Lower leg skin (tissue), 4 donors: ENCODE measurements at places on chromosomes 1 and 21.
A peak's percentile ranks its signal among the peaks of the same experiment; 100 is the strongest.

GRCh38 chr1:233865902-233866301 is 38.6 kb upstream of the SLC35F3 start:
- DNase-seq: no peak

DNA sequence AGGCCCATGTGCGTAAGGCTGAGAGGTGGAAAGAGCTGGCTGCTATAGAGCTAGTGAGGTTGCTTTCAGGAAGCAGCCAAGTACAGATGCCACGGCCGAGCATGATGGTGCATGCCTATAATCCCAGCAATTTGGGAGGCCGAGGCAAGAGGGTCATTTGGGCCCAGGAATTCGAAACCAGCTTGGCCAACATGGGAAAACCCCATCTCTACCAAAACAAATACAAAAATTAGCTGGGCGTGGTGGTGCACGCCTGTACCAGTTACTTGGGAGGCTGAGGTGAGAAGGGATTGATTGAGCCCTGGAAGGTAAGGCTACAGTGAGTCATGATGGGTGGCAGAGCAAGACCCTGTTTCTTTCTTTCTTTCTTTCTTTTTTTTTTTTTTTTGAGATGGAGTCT is 2.7 kb downstream of the CCDC24 start:
- DNase-seq: no peak

GRCh38 chr1:153697191-153698019 is 18.9 kb downstream of the NPR1 start:
- no peak for DNase-seq

- no peak for DNase-seq
These were observed 53.9 kb upstream of the AKT3 start for GRCh38 chr1:243903895-243904294.

GRCh38 chr1:226806988-226807387 is 63.4 kb upstream of the PSEN2 start:
- DNase-seq: no peak

DNA sequence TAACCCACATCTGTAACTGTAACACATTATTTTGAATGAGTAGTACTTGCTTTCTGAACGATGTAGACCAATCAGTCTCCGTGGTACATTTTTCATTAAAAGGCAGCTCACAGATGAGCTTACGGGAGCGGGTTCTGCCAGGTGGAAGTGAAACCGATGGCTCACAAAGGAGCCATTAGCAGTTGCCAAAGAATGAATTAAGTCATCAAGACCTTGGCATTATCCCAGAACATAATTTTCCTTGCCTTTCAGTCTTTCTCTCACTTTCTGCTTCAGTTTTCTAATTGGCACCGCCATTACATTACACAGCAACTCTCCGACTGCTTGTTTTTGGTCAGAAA is 33.5 kb upstream of the UTS2 start:
- no peak for DNase-seq

GRCh38 chr21:45542667-45543370 is 579 bp upstream of the SLC19A1 start:
- peak; percentile 85 for DNase-seq

- DNase-seq: no peak
These were observed 6.9 kb downstream of the CAMK1G start for GRCh38 chr1:209590405-209590804.

DNA sequence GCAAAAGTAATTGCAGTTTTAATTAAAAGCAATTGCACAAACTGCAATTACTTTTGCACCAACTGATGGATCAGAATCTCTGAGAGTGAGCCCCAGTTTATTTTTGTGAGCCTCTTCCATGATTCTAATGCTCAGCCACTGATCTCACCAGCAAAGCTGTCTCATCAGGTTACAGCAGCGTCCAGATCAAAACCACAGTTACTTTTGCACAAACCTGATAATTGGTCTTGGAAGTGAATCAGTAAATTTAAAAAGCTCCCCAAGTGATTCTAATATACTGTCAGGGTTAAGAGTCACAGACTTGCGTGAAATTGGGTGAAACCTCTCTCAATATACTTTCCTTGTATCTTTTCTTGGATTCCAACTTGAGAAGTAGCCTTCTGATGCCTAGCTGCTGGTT is 13.5 kb upstream of the CR2 start:
- DNase-seq: no peak

GRCh38 chr1:35661474-35661795 is 20.1 kb upstream of the PSMB2 start:
- no peak for DNase-seq

GRCh38 chr1:156114919-156115513 is 505 bp downstream of the LMNA start:
- DNase-seq: no peak

- DNase-seq: no peak
These were observed 80.0 kb downstream of the USP25 start for GRCh38 chr21:15809818-15810217.

DNA sequence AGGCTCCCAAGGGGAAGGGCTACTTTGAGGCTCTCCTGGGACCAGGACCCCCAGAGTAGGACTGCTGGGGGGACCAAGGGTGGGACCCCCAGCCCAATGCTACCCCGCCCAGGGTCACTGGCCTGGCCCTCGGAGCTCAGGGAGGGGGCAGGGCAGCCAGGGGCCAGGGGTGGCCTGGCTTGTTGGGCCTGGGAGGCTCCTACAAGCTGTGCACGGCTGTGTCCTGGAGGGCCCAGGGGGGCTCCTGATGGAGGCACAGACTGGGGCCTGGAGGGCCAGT is 2.2 kb downstream of the HES4 start:
- no peak for DNase-seq

DNA sequence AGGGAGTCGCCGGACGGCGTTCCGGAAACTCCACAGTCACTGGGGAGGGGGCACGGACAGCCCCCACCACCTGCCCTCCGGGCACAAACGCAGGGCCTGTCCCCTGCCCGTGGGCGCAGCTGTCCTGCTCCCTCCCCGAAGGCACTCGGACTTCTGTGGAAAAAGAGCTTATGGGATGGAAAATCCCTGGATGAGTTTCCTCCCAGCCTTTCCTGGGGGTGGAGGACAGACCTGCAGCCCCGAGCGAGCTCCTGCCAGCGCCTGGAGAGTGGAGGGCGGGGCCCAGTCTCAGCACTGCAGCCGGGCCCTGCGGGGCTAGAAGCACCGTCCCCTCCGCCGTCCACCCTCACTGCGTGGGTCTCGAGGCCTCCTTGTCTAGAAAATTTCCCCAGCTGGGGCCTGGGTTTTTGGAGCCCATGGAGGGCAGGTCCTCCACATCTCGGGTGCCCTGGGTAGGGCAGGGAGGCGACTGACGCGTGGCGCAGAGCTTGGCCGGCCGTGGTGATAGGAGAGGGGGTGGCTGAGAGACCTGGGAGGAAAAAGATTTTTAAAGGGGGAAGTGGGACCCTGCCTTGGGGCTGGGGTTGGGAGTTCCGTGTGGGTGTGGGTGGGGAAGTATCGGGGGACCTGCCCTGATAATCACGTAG is 6.4 kb upstream of the COL6A1 start:
- DNase-seq: no peak

DNA sequence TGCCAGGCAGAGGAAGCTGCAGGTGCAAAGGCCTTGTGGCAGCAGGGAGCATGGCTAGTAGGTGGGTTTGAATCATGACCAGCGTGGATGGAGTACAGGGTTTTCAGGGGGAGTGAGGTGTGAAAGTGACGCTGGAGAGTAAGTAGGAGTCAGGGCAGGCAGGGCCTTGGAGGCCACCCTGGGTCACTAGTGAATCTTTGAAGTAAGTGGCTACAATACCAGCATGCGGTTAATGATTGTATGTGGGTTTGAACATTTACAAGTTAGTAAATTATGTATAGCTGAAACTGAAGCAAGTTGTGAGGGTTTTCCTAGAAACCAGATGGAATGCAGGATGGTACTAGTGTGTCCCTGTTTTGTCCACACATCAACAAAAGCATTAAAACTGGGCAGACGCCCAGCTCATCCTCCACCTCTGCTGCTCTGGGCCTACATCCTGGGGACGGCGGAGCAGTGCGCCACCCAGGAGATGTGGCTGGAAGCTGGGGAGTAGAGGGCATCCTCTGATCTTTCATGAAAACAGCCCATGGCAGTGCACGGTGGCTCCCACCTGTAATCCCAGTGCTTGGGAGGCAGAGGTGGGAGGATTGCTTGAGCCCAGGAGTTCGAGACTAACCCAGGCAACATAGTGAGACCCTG is 41.2 kb upstream of the B3GALNT2 start:
- no peak for DNase-seq

- DNase-seq: no peak
These were observed 36.1 kb upstream of the PDE4B start for GRCh38 chr1:65756616-65757015.

- no peak for DNase-seq
These were observed 280 bp upstream of the A3GALT2 start for GRCh38 chr1:33321178-33321577.

DNA sequence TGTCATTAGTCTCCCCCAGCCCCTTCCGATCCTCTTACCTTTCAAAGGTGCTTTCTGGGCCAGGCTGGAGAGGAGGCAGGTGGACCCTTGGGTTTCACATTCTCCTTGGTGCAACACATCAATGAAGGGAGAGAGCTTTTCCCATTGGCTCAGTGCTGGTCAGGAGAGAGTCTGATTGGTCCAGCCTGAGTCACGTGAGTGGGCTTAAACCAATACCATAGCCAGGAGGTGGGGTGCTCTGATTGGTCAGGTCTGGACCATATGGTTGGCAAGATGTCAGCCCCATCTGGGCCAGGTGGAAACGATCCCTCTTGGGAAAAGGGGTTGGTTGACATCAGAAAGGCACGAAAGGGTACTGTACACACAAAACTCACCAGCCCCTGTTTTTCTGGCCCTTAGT is 44.8 kb upstream of the ABCG1 start:
- DNase-seq: no peak

- no peak for DNase-seq
These were observed 263.2 kb downstream of the TM2D1 start for GRCh38 chr1:61461406-61462384.

DNA sequence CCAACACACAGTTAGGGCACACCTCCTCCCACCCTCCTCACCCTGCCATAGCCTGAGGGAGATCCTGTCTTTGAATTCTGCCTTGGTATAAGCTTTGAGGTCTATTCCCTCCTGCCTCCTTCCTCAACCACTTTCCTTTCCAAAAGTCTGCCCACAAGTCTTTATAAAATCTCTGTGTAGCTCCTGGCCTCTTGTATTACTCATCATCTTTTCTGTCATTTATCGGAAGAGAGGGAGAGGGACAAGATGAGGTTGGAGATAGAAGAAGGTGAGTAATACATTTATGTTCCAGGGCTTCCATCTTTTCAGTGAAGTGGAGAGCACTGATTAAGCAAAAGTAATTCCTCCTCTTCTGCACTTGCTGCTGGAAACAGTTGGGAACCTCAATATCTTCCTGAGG is 30.5 kb upstream of the EFCAB14 start:
- DNase-seq: no peak
